ENCODE measurements at places on chromosomes 3 and 15. TPM values are rescaled to one million over a fixed set of nuclear protein-coding genes. Genes with fewer than 3 reads are reported as not detected.

Gene CDC25A
- polyA plus RNA-seq, result 10.4 TPM

- DNase-seq, result no peak
Measured at GRCh38 chr15:60585743-60586708, 107.1 kb upstream of the ICE2 start.

DNA sequence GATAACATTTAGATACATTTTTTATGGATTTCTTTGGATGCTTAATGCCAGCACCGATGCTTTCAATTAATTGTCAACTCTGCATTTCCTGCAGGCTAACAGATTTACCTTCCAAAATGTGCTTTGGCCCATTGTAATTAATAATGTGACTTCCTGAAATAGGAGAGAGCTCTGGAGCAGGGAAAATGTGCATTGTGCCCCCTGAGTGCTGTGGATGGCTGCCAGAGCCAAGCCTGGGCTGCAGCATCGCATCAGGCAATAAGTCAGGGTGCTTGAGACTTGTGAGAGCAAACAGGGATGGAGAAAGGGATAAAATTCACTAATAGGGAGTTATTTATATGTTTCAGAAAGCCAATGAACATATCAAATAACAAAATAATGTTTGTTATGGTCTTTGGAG, 133.8 kb downstream of the MOBP start:
- DNase-seq, result no peak

DNA sequence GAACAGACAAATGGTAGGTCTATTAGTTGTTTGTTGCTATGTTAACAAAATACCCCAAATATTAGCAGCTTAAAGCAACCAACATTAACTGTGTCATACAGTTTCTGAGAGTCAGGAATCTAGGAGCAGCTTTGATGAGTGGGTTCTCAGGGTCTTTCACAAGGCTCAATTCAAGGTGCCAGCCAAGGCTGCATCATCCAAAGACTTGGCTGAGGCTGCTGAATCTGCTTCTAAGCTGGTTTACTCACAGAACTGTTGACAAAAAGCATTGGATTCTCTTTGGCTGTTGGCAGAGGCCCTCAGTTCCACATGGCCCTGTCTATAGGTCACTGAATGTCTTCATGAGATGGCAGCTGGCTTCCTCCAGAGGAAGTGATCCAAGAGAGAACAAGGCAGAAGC, 40.3 kb upstream of the TSC22D2 start:
- no peak for DNase-seq

GRCh38 chr3:129106320-129106719, 15.3 kb downstream of the RAB43 start:
- DNase-seq, result no peak

DNA sequence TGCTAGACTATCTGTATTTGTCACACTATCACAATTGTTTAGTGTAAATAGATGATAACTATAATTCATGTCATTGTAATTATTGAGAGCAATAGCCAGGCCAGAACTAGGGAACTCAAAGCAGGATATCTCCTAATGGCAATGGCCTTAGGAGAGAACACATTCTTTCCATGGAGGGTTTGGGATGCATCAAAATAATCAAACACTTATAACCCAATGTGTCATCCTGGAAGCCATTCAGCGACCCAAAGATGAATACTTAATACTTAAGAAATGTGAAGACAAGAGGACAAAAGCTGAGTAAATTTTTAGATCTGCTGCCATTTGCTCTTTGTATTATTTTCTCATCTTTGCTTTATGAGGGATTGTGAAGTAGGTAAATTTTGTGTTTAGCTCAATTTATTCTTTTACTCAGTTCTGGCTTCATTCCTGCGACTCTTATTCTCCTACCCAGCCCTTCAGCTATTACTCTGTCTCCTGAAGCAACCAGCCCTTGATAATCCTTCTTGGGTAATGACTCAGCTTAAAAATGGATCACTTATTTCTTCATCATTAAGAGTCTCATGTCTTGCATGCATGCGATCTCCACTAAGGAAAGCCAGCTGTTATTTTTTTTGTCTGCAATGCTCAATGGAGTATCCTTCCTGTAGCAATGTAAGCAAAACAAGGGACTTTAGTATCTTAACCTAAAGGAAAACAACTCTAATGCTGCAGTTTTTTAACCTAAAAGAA, 2.0 kb downstream of the OR4F15 start:
- no peak for DNase-seq
